ENCODE measurements at places on chromosomes 5 and 9.

- DNase-seq: no peak
Observed at GRCh38 chr5:134889335-134889734, 15.2 kb downstream of the TXNDC15 start.

DNA sequence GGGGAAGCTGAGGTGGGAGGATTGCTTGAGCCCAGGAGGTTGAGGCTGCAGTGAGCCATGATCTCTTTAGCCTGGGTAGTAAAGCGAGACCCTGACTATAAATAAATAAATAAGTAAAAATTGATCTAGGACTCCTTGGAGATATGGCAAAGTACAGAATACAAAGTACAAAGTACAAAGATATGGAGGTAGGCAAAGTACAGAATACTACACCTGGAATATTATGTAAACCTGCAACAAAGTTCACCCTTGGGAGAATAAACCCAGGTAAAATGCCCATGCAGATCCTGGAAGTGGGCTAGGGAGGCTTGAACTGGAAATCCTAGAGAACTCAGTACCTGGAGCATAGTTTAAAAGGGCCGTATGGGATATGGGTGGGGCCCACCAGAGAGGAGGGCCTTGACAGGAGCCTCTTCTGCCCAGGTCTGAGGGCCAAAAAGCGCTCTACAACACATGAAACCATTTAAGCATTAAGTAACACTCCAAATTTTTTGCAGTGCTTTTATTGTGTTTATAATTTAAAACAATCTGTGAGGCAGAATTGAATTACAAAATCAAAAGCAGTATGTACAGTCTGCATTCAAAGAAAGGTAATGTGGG, 20.7 kb downstream of the TTC1 start:
- DNase-seq: no peak

DNA sequence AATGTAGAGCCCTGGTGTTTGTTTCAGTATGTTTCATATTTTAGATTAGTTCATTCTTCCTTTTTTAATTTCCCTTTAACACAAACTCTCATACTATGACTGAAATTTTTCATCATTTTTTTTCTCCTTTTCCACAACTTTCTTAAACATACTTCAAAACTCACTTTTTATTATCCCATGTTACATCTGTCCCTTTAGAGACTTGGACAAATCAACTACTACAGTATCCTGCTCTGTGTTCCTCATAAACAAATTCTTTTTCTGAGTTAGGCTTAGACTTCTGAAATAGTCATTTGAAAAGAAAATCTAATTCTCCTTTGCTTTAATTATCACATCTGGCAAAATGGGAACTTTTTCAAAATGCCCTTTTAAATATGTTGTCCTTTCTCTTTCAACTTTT, 15.3 kb downstream of the MATR3 start:
- no peak for DNase-seq

GRCh38 chr5:35902046-35902672, 36.3 kb downstream of the CAPSL start:
- DNase-seq: no peak

GRCh38 chr9:137493364-137494103, 34.4 kb upstream of the NSMF start:
- DNase-seq: no peak

GRCh38 chr9:17166346-17166745, 31.5 kb downstream of the CNTLN start:
- no peak for DNase-seq

DNA sequence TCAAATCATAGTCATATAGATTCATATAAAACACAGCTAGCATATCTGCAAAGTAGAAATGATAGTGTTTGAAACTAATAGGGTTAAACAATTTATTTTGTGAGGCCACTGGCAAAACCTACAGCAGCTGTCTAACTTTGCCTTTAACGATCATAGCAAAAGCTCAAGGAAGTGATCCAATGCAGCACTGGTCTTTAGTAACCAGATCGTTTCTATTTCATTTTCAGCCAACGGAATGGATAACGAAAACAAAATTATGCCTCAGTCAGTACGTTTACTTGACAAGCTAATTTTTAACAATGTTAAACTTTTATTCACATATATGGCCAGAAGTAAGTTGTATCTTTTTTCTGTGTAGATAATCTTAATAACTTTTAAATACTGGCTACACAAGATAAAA, 17.7 kb downstream of the MLLT3 start:
- DNase-seq: peak; percentile 39

GRCh38 chr5:139925650-139926640, 117.2 kb downstream of the NRG2 start:
- no peak for DNase-seq

All from myocyte (in vitro differentiated cells).